ENCODE measurements at places on chromosomes 4 and X. TPM values are rescaled to one million over a fixed set of nuclear protein-coding genes. Genes with fewer than 3 reads are reported as not detected.
A peak's percentile ranks its signal among the peaks of the same experiment; 100 is the strongest.

GRCh38 chrX:14832151-14832550, 40.7 kb downstream of the FANCB start:
- DNase-seq: no peak

DNA sequence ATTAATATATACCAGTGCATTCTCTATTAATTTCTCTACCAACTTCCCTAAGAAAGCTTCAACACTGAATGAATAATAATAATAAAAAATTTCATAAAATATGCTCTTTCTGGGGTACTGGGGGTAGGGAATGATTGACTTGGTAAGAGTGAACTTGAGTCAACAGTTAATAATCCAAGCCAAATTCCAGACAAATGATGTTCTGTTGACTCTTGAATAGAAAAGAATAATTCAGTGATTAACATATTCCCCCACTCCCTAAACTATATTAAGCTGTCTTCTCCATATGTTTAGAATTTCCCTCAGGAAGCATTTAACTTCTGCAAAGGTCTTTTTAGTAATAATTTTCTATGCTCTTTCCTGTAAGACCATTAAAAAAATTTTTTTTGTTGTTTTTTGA, 12.3 kb downstream of the PGRMC2 start:
- no peak for DNase-seq

DNA sequence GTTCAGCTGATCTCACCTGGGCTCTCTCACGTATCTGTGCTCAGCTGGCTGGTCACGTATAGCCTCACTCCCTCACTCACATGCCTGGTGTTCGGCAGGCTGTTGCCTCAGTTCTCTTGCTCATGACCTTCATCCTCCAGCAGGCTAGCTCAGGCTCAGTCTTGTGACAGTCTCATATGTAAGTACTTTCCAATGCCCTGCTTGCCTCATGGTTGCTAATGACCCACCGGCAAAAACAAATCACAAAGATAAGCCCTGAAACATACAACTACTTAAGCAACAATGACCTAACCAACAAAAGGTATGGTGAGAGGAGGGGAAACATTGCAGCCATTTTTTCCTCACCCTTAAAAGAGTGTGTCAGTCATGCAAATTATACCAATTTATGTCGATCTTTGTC, 25.0 kb downstream of the MEPE start:
- DNase-seq: no peak

GRCh38 chr4:182063651-182064050, 179.6 kb upstream of the TENM3 start:
- no peak for DNase-seq

DNA sequence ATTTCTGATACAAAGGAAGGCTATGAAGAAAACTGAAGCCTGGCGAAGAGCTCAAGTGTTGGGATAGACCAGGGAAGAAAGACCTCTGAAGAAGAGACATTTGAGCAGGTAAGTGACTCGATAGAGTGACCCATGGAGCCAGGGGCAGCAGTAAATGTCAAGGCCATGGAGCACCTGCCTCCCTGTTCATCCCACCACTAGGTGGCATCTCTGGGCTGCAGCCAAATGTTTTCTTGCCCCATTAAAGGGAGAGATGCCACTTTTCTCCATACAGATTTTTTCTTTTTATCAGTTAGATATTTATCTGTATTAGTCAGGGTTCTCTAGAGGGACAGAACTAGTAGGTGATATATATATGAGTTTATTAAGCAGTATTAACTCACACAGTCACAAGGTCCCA, 4.9 kb upstream of the ZNF81 start:
- DNase-seq: no peak

DNA sequence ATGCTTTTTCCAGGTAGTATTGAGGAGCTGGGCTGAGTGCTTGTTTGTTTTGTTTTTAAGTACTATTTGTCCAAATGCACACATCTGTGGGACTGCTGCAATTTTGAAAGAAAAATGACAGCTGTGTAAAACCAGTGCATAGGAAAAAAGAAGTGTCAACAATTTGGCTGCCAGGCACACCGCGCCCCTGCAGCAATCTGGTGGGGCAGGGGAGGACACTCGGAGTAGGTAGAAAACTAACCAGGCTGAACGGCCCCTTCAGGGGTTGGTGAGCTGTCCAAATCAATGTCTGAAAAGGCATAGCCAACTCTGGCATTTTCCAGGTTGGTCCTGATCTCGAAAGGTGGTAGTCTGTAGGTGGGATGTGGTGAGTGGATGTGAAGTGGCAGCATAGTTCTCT, 1.1 kb downstream of the LDOC1 start:
- no peak for DNase-seq

- no peak for DNase-seq
Measured at GRCh38 chr4:5918331-5918985, 25.6 kb upstream of the CRMP1 start.

DNA sequence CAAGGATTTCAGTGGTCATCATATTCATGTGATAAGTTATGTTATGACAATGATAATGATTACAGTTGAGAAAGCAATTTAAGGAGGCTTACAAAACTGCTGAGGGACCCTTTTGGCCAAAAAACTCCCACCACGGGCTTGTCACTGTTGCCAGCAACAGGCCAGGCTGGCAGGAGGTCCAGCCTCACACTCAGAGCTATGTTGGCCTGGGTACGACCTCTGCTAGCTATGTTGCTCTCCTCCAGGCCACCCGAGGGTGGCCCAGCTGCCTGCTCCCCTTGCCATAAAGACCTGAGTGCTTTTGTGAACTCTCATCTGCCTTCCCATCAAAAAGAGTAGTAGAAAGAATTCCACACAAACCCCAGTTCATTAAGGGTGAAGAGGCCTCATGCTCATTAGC, 52.0 kb downstream of the MID1 start:
- DNase-seq: no peak

DNA sequence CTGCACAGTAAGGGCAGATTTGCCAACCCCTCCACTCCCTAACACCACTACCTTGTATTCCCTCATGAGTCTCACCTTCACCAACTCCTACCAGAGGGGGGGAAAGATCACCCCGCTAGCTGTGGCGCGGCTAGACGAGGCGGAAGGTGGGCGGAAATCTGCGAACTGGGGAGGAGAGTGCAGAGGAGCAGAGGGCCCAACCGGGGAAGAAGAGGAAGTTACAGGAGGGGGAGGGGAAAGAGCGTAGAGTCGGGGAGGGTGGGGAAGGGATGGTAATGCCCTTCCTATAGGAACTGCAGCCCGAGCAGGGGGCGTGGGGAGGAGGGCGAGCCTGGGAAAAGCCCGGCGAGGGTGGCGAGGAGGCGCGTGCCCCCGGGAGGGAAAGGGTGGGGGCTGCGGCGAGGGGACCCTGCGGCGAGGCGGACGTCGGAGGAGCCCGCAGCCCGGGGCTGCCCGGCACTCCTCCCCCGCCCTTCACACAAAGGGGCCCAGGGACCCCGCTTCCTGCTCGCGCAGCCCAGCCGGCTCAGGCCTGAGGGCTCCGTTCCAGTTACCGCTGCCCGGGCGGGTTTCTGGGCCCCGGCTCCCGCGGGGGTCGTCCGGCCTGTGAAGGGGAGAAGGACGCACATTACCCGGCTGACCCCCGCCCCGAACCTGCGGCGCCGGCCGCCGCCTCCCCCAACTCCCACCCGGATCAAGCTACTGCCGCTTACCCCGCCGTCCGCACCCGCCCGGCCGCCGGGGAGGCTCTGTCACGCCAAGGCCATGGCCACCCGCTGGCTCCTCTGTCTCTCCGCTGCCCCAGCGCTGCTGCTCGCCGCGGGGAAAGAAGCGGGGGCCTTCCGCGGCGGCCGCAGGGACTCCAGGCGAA, 1.8 kb downstream of the RAP2C start:
- peak; percentile 66 for DNase-seq

GRCh38 chr4:42928582-42928981, 36.1 kb downstream of the GRXCR1 start:
- no peak for DNase-seq

DNA sequence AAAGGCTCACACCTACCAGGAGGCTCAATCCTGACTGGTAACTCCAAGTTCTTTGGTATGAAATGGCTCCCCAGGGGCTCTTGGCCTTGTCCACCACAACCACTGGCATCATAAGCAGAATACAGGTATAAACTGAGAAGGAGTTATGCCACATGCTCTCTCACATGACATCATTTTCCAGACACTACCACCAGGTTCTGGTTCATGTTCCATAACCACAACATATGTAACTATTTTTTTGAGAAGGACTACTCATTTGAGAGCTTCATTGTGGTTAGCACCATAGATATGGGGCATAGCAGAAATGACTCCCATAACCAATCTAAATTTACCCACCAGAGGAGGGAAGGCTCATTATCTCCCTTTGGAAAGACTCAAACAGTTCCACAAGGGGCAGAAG, 19.6 kb downstream of the PRDM5 start:
- no peak for DNase-seq

DNA sequence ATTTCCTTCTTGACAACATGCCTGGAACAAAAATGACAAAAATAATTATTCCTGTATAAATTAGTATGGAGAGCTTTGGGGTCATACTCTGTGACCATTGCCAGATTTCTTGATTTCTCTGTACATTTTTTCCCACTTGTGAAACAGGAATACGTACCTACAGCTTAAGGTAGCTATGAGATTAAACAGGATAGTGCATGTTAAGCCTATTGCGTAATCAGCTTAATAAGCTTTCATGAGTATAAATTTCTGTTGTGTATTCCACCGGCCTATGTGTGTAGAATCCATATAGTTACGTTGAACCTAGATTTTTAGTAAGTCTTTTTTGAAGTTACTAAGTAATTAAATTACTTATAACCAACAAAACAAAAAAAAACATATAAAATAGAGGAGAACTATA, 334.9 kb downstream of the DCTD start:
- DNase-seq: no peak

DNA sequence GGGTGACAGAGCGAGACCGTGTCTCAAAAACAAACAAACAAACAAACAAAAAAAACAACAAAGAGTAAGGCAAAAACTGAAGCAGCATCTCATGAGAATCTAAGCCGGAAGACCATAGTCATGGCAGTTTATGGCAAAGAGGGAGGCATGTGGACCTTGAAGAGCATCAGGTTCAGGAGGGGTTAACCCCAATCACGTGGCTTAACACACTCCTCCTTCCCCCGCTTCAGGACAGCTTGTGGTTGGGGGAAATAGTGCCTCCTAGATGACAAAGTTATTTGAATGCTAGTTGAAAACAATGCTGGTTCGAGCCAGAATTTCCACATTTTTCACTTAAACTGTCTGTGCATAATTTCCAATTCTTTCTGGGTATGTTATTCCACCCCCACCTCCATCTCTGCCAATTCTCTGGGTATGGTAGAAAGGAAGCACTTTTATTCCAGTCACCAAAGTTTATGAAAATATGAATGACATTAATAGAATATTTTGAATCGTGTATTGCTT, 11.7 kb upstream of the MAP7D3 start:
- DNase-seq: no peak

- no peak for DNase-seq
Measured at GRCh38 chrX:54208531-54208930, 25.5 kb upstream of the FAM120C start.

GRCh38 chr4:146269228-146269653, 54.9 kb downstream of the REELD1 start:
- DNase-seq: no peak

DNA sequence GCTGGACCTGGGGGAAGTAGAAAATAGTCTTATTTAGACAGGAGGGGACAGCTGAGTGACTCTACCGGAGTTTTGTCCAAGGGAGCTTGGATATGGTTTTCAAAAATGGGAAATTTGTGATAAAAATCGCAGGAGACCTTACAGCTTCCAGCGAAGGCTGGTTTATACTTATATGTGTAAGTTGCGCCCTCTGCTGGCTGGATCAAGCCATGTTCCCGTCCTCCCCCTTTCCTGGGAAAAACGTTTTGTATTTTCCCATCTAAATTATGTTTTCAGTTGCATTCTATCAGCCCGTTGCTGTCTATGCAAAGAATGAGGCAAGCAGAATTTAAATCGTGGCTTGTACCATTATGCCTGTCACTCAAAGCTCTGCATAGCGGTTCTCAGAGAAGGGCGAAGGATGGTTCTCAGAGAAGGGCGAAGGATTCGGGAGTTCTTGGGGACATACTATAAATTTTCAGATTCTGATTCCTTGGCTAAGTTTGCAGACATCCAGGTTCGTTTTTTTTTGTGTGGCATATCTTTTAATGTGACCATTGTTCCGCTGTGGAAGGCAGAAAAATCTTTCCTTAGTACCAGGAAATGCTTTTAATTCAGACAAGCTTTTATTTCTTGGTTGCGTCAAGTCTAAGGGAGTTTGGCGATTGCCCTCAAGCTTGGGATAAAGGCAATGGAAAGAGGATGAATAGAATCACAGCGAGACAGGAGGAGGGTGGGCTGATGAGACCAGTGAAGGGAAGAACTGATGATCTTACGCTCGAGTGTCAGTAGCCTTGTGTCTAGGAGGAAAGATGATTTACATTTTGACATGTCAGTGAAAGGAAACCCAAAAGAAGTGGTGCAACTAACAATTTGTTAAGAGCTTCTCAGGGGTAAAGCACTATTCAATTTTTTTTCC, 128.5 kb upstream of the ARX start:
- peak; percentile 35 for DNase-seq

GRCh38 chrX:47185241-47185640, 8.4 kb upstream of the UBA1 start:
- DNase-seq: no peak

- no peak for DNase-seq
Measured at GRCh38 chrX:580030-580429, 50.6 kb upstream of the SHOX start.

DNA sequence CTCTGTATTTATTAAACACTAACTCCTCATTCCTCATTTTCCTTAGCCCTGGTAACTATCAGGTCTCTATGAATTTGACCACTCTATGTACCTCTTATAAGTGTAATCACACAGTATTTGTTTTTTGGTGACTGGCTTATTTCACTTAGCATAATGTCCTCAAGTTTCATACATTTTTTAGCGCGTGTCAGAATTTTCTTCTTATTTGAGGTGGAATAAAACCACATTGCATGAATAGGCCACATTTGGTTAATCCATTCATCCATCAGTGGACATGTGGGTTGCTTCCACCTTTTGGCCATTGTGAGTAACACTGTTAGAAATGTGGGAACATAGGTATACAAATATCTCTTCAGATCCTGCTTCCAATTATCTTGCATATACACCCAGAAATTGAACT, 341.2 kb upstream of the BOD1L1 start:
- no peak for DNase-seq

DNA sequence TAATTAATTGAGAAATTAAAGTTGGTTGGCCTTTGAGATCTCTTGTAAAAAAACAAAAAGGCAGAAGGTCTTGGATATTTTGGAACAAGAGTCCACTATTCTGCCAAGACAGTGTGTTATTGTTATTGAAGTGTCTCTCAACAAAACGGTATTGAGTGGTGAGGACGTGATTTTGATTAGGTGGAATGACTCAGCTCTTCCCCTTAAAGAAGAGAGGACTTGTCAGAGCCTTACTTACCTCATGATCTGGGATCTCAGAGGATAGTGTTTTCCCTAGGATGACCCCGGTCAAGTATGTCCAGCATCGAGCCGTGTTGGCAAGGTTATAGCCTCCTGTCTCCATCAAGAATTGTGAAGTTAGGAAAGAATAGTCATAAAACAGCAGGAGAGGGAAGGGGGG, 110.9 kb downstream of the HDAC8 start:
- no peak for DNase-seq

GRCh38 chr4:138912704-138913340, 102.8 kb upstream of the NOCT start:
- no peak for DNase-seq

The GRIA2 gene
- 44.1 TPM for total RNA-seq

The FLNA gene
- total RNA-seq: 1,067 TPM

The NPNT gene
- 49.3 TPM for total RNA-seq

The SPANXC gene
- not detected for total RNA-seq

The IL13RA2 gene
- total RNA-seq: not detected

The DCUN1D4 gene
- 109 TPM for total RNA-seq

The STATH gene
- not detected for total RNA-seq

The MMAA gene
- total RNA-seq: 7.5 TPM

The NAP1L3 gene
- total RNA-seq: 5.4 TPM

The PRR32 gene
- total RNA-seq: not detected

The RASSF6 gene
- not detected for total RNA-seq

The IL15 gene
- total RNA-seq: 2.3 TPM

Data from uterus (tissue), 4 donors.